ENCODE measurements at places on chromosomes 2 and 18.
A peak's percentile ranks its signal among the peaks of the same experiment; 100 is the strongest.

DNA sequence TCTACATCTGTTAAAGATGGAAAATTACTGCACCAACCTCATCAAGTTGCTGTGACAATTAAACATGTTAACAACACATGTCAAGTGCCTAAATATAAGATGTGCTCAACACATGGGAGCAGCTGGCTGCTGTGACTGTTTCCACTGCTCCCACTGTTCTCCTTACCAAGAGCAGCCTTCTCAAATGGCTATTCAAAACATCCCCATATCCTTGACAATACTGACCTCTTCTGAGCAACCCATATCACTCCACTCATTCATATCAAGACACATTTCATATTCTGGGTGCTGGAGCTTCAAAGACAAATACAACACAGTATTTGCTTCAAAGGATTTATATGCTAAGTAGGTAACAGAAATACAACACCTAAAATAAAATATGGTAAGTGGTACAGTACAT, 60.3 kb downstream of the PIAS2 start:
- peak; percentile 24 for DNase-seq

DNA sequence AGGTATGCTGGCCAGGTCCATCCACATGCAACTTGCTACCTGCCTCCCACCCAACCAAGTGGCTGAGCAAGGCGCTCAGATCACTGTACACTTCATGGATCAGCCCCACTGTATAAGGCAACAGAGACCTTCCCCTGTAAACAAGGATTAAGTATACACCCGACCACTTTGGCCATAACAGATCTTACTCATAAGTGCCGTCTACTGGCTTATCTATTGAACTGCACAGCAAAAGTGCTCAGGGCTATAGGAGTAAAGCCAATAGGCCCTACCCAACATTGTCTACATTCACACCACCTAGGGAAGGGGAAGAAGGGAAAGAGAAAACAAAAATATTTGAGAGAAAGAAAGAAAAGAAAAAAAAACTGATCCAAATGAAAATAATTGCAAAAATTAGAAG, 663.9 kb upstream of the LRRTM1 start:
- no peak for DNase-seq

DNA sequence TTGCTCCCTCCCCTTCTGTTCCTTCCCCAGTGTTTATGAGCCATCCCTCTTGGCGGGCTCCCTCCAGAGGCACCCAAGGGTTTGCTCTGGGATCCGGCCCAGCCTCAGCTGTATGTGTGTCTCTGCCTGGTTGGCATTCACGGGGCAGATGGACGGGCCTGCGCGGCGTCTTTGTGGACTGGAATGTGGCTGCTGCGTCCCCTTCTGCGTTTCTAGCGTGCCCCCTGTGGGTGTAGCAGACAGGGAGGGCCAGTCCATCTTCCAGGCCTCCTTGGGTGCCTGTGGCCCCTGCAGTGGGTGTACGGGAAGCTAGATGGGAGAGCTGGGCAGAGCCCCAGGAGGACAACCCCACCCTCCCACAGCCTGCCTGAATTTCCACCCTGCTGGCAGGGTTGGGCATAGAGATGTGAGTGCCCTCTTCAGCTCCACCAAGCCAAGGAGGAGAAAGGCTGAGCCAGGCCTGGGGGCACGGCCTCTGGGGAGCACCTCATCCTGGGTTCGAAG, 15.7 kb downstream of the GPC1 start:
- DNase-seq = no peak

DNA sequence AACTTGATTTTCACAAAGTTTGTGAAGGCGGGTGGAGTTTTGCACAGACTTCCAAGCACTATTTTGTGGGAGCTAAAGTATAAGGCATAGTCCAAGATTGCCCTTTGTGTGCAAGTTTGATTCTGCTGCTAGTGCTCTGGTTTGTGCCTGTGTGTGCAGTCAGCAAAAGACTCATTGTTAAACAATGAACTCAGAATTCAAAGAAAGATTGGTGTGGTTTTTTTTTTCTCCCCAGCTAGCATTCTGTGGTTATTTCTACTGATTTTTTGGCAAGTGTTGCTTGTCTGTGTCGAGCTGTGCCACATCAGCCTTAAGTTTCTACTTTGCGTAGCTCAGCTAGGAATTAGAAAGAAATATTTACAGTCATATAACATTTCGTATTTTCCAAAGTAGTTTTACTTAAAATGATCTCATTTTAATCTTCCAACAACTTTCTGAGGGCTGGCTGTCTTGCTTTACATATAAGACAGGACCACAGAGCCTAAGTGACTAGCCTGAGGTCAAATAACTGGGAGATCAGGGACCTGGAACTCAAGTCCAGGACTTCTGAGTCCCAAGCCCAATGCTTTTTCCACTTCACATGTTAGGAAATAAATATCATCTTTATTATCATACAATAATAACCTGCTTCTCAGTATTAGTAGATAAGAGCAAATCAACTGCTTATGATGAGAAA, 69.8 kb downstream of the BABAM2 start:
- DNase-seq = peak; percentile 46

DNA sequence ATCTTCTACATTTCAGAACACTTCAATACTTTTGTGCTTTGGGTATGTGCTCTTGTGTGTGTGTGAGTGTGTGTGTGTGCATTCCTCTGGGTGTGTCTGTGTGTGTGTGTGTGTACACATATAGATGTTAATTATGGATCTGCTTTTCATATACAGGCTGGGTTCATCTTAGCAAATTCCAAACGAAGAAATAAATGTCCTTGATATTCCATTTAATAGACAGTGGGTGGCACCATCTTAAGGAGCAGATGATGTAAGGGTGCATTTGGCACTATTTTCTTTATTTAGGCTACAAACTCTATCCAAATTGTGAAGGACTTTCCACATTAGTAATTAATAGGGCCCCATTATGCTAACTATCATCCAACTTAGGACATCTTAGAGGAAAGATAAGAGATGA, 425.8 kb upstream of the POU3F3 start:
- DNase-seq = no peak

DNA sequence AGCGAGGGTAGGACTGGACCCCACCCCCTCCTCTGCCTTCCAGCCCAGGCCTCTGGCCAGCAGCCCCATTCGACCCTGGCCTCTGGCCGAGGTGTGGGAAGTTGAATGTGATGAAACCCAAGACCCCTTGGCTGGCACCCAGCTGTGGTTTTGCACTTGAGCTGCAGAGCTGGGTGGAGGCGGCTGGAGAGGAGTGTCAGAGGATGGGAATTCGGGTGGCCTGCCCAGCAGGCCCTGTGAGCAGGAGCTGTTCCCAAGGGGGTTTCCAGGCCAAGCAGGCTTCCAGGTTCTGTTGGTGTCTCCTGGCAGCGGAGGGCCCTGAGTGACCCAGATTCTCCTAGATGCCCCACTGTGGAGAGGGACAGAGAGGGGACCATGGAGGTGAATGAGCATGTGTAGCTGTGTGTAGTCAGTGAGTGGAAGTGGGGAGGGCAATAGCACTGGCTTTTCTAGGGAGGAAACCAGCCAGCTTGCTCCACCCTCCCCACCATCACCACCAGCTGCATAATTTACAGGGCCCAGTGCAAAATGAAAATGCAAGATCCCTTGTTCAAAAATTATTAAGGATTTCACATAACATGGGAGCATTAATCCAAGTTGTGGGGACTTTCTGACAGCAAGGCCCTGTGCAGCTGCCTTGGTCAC, 172.2 kb upstream of the HAAO start:
- DNase-seq = no peak

GRCh38 chr2:21288739-21289520, 165.2 kb downstream of the TDRD15 start:
- DNase-seq = no peak

GRCh38 chr2:49598231-49598630, 443.9 kb upstream of the FSHR start:
- no peak for DNase-seq

DNA sequence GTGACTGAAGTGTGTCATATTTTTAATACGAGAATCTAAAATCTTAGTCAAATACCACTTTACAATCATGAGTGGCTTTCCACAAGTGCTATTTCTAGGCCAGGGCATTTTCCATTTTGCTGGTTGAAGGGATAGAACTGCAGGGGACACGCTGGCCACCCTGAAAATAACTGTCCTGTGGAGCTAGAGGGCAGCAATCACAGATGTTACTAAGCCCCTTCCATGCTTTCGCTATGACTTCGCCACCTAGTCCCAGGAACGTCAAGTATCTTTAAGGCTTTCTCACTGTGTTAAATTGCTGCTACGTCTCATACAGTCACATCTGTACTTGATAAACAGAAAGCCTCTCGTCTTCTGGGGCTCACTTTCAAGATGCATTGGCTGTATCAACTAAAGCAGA, 171.8 kb downstream of the CDH2 start:
- no peak for DNase-seq

DNA sequence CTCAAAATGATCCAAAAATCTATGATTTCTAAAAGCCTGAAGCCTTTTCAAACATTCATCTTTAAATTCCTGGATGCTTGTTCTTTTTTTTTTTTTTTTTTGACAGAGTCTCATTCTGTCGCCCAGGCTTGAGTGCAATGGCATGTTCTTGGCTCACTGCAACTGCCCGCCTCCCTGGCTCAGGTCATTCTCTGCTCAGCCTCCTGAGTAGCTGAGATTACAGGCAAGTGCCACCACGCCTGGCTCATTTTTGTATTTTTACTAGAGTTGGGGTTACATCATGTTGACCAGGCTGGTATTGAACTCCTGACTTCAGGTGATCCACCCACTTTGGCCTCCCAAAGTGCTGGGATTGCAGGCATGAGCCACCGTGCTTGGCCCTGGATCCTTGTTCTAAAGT, 649.5 kb downstream of the XIRP2 start:
- DNase-seq = no peak

GRCh38 chr2:84443477-84443876, 15.6 kb downstream of the SUCLG1 start:
- no peak for DNase-seq

- no peak for DNase-seq
Observed at GRCh38 chr2:182550234-182550633, 123.4 kb upstream of the PDE1A start.

- no peak for DNase-seq
Observed at GRCh38 chr2:171592036-171592555, 69.8 kb downstream of the CYBRD1 start.

DNA sequence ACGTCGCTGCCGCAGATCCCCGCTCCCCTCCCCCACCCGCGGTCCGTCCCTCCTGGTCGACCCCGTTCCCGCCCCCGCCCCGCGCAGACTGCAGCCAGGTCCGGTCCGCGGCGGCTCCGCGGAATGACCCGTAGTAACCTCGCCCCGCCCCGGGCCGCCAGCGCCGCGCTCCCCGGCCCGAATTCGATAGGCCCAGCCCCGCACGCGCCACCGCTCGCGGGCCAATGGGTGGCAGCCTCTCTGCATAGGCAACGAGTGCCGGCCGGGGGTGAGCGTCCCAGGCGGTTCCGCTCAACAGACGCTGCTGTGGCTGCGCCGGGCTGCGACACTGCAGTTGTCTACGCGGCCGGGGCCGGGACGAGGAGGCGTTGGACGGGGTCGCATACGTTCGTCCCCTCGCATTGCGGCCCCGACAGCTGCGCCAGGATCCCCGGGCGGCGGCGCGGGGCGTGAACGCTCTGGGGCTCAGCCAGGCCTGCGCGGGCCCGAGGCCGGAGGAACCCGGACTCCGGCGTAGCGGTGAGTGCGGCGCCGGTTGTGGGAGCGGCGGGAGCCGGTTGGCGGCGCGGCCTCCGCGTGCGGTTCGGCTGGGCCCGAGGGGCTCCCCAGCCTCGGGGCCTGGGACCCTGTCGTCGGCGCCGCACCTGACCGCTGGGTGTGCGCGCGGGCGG, at the start of gene ACSL3:
TSS of gene ACSL3 (plus strand) at position 297 of the 671 bp plus-strand sequence. CDS start 47,737 bp downstream, outside the sequence.
- peak; percentile 96 for DNase-seq

- no peak for DNase-seq
Observed at GRCh38 chr2:160474891-160475787, 18.5 kb downstream of the RBMS1 start.

GRCh38 chr18:27789406-27789805, 387.5 kb downstream of the CDH2 start:
- no peak for DNase-seq

DNA sequence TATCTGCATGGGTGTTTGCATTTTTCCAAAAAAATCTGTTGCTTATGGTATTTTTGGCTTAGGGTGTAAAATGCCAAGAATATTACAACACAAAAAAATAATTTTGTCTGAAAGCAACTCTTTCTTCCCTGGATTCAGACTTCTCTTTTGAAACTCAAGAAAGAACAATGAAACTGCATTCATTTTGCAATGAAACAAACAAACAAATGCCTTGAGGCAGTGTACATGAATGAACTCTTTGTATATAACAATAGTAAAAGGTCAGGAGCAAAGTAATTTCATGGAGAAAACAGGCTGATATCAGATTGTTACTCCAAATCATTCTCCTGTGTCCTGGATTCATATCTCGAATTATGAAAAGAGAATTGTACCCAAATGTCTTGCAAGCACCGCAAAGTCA, 301.6 kb upstream of the CDH20 start:
- DNase-seq = no peak

DNA sequence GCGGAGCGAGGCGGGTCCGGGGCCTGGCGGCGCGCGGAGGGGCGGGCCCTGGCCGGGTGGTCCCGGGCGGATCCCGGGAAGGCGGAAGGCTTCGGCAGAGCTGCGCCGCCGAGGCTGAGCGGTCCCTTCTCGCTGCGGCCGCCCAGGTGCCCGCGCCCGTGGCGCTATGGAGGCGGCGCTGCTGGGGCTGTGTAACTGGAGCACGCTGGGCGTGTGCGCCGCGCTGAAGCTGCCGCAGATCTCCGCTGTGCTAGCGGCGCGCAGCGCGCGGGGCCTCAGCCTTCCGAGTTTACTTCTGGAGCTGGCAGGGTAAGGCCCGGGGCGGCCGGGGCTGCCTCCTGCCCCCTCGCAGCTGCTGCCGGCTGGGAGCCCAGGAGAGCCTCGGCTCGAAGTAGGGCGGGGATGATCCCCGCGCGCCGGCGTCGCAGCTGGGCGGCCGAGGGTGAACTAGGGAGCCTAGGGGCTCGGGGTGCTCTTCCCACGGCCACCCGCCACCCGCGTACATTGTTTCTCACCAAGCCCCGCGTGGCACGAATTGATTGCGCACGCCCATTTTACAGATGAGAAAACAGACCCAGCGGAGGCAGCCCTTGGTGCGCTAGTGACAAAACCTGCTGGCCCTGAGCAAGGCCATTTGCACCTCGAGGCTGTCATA, at the start of gene SLC66A3:
TSS of gene SLC66A3 (plus strand) at position 87 of the 655 bp plus-strand sequence. CDS start at position 167, 80 bp downstream.
- DNase-seq = peak; percentile 87

- DNase-seq = peak; percentile 30
Observed at GRCh38 chr2:127674241-127675209, 805 bp downstream of the LIMS2 start.

DNA sequence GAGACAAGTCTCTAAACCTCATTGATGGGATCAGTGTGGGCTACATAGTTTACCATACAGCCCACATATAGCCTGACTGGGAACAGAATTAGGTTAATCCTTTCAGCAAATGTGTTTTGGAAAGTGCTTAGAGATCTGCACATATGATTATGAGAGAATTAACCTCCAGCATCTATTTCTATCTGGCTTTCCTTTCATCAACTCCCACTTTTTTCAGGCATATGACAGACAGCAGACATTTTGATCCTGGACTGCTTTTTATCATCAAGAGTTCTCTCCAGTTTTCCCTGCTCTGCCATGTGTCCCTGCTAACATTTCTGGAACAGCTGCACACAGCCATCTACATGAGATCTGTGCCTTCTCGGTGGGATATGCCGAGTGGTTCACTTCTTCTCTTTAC, 139.5 kb upstream of the LRP1B start:
- no peak for DNase-seq
